CD4-positive, alpha-beta T cell treated with Interleukin-4 for 1 hour (primary cell): ENCODE measurements at places on chromosomes 2 and 18.
A peak's percentile ranks its signal among the peaks of the same experiment; 100 is the strongest.

DNA sequence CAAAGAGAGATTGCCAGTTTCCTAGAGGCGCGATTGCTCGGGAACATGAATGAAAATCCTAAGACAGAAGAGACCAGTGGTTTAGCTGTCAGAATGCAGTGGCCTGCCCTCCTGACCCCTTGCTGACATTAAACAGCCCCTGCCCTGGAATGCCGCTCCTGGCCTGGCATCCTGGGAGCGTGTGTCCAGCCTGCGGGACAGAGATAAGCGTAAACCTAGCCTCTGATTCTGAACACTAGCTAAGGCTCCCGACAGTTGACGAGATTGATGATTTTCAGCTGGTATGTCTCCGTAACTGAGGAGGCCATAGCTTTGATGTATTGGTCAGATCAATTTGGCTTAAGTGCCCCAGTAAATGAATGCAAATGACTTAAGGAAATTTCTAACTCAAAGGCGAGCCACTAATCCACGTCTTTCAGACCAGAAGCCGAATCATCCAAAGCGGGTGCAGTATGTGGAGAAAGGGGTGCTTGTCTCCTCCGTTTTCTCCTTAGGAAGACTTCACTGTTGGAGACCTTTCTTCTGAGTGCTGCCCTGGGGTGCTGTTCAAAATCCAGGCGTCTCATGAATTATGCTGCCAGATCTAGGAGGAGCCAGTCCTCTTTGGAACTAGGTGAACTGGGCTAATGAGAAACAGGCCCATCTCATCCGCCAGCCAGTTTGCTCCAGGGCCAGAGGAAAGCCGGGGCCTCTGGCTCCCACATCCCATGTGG lies 142.5 kb upstream of the L3MBTL4 start:
- no peak for DNase-seq

DNA sequence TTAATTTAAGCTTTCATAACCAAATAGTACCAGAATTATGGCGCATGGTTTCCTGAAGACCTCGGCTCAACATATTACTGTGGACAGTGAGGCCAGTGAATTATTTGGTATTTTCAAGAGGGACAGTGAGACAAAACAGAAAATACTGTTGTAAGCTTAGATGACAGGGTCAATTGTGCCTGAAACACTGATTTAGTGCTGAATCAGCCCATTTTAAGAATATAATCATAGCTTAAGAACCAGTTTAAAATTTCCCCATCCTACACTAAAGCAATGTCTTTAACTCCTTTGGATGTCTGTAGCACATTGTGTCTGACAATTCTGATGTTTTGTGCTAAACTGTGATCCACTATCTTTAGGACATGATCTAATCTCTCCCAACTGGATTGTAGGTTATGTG lies 4.6 kb downstream of the ITGA6 start:
- no peak for DNase-seq

DNA sequence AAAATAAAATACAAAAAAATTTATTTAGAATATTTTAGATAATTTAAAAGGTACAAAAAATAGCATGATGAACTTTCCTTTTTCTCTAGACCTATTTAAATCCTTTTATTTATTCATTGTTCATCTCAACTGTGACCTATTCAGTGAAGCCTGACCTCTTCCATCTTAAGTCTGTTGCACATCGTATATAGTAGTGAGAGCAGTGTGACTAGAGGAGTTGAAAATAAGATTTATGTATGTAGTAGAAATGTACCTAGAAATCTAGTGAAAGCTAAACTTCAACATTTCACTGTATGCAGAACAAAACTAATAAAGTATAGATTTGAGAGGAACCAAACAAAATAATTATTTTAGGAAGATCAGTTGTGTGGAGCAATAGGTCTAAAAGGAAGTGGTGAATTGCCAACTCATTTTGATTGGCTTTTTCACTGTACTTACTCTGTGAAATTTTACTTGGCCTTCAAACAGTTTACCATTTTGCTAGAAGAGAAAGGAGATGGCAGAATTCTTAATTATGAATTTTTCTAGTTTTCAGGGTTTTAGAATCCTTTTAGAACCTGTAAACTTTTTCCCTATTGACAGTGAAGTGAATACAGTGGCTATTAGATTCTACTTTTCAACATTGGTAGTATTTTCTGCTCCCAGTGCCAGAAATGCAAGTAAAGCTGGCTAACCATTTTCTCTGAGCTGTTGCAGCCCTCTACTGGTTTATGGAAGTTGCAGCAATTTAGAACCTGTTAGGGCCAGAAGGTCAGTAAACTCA lies 11.0 kb downstream of the ANKRD12 start:
- peak; percentile 54 for DNase-seq

GRCh38 chr18:77116201-77117080 lies 16.1 kb downstream of the MBP start:
- DNase-seq = no peak

DNA sequence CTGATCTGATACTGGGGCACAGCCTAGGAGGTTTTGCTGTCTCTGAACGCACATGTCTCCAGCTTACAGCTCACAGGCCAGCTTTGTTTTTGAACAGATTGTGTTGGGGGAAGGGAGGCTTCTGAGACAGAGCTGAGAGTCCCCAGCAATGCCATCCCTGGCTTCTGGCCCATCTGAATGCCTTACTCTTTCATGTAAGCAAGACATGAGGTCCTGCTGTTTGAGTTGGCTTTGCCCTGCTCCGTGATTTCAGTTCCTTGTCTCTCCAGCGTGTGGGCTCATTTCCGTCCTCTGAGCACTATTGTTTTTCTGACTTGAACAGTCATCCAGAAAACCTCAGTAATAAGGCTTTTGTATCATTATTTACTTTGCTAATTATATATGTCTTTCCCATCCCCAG lies 194.9 kb upstream of the TNP1 start:
- DNase-seq = no peak

GRCh38 chr18:48866028-48866733 lies 84.6 kb downstream of the SMAD7 start:
- no peak for DNase-seq

GRCh38 chr2:173940208-173941020 lies 24.8 kb downstream of the SP3 start:
- DNase-seq = no peak

- no peak for DNase-seq
These were observed 65.9 kb upstream of the ACTR3 start for GRCh38 chr2:113823716-113824595.

- no peak for DNase-seq
These were observed 98.3 kb upstream of the EPC2 start for GRCh38 chr2:148546270-148546669.

GRCh38 chr18:77772177-77772576 lies 522.5 kb downstream of the GALR1 start:
- no peak for DNase-seq

DNA sequence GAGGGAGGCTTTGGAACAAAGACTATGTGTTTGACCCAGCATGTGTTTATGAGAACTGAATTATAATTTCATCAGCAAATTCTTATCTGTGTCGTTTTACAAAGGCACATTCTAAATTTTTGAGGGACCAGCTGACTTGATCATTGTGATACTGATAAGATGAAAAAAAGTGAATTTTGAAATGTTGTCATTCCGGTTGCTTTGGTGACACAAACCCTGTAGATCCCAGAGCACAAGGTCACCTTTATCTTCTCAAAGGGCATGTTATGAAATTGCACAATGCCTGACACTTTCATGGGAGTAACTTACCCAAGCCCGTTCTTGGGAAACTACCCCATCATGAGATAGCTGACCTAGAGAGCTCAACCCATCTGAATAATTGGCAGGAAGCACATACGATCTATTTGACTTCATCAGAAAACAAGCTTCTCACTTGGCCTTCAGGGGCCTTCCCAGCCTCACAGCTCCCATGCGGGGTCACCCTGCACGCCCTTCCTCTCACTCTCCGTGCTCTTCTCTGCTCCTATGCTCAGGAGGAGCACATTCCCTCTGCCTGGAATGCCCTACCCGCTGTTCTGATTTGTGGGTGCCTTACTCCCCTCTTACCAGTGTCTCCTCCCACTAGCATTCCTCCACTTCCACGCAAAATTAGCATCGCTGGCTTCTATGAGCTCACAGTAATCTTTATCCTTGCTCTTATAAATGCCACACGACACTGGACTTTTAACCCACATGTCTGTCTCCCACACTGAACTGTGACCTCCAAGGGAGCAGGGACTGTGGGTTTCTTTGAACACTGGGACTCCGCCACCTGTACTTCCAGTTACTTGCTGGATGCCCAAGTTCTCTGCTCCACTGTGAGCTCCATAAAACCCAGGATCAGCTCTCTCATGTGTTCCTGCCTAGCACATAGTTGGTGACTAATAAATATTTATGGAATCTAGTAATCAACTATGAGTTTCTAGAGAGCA lies 555.8 kb upstream of the ID2 start:
- no peak for DNase-seq

DNA sequence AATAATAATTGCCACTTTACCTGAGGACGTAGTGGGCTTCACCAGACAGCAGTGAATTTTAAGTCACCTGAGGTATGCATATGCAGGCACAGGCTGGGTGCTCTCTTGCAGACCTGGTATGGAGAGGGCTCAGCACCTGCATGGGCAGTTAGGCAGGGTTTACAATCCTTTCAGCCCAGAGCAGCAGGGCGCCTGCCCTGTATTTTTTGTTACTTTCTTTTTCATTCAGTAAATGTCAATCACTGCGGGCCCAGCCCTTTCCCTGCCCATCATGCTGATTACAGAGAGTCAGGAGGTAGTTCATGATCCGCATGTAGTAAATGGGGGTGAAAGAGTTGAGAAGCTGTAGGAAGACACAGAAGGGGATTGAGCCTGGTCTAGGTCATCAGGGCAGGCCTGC lies 147.0 kb upstream of the ALPP start:
- DNase-seq = no peak

DNA sequence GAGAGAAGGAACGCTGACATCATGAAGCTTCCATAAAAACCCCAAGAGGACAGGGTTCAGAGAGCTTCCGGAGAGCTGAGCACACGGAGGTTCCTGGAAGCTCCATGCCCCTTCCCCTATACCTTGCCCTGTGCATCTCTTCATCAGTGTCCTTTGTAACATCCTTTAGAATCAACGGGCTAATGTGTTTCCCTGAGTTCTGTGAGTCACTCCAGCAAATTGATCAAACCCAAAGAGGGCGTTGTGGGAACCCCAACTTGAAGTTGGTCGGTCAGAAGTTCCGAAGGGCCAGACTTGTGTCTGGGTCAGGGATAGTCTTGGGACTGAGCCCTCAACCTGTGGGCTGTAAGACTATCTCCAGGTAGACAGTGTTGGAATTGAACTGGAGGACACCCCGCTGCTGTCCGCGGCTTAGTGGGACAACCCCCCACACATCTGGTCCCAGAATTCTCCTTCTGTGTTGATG lies 25.9 kb upstream of the GPR55 start:
- no peak for DNase-seq

- no peak for DNase-seq
These were observed 1.2 kb downstream of the ANTXR1 start for GRCh38 chr2:69013840-69014821.

DNA sequence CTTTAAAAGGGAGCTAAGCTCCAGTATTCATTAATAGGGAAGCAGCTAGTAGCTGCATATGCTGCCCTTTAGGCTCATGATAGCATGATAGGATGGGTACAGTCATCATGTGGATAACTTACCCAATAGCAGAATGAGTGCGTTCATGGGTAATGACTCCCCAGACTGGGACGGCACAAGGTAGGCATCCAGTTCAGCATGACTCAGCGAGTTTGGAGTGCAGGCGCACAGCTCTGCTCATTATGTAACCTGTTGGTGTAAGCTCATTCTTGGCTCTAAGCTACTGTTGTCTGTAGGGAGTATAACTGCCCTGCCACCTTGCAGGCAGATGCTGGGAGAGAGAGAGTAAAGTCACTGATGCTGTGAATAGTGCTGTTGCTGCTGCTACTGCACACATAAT lies 209.2 kb upstream of the SYT4 start:
- DNase-seq = peak; percentile 3
